Esophagus squamous epithelium (tissue), 5 donors: ENCODE measurements at places on chromosomes 13 and 19. TPM values are rescaled to one million over a fixed set of nuclear protein-coding genes. Genes with fewer than 3 reads are reported as not detected.

DNA sequence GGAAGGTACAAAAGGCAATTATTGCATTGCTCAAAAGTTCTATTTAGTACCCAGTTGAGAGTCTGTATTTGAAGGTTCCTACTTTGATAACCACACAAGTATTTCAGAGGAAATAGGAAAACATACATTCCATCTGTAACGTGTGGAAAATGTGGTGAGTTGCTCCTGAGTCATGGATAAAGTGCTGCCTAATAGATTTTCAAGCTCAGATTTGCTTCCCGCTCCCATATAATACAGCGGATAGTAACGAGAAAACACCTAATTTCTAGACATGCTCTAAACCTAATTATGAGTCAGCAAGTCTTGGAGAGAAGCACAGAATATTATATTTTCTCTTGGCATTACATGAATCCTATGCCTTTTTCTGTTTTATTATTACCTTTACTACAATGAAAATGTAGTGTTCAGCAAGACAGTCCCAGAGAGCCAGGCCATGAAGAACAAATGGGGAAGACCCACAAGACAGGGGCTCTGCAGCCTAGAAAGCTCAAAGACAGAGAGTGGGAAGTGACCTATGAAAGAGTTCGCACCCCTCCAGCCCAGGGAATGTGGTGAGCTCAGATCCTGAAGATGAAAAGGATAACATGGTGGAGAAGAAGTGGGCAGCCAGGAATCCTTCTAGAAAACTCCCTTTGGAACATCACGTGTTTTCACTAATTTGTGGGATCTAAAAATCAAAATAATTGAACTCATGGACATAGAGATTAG, 116.1 kb downstream of the STARD13 start:
- no peak for DNase-seq
- no peaks in the 10 kb centered on the region for H3K27me3 ChIP-seq
- H3K4me1 ChIP-seq = no peaks in the 10 kb centered on the region
- H3K4me3 ChIP-seq = no peak overlapping the region
- peak overlapping the region; percentile 67 for H3K27ac ChIP-seq
- H3K36me3 ChIP-seq = no peaks in the 10 kb centered on the region

DNA sequence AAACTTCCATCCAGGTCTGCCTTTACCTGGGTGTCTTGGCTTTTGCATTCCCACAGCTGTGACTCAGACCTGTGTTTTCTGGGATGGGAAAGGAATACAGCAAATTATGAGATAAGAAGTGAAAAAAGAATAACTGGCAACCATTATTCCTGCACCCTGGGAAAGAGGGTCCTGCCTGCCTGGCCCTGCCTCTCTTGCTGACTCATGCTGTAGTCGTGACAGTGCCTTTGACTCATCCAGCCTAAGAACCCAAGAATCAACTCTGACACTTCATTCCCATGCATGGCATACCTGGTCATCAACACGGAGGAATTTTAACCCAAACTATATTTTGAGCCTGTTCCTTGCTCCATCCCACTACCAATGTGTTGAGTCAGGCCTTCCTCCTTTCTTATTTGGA, 185.4 kb upstream of the SERP2 start:
- H3K27me3 ChIP-seq = no peaks in the 10 kb centered on the region
- peaks cover 22% of the 10 kb centered on the region for H3K4me1 ChIP-seq
- no peaks in the 10 kb centered on the region for H3K36me3 ChIP-seq
- no peak for DNase-seq

DNA sequence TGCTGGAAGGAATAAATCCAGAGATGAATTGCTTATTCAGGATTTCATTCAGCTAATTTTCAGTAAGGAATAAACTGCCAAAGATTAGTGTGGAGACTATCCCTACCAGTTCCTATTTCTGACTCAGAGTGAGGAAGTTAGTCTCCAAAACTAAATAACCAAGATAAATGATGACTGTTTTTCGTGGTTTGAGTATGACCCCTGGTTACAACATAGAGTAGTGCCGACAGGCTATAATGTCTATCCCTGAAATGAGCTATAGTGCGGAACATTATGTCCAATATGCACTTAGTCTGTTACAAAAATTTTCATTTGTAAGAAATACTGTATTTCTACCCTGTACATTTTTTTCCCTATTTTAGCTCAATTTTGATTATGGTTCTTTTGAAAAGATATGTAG, 51.4 kb downstream of the NBEA start:
- no peak for DNase-seq
- no peaks in the 10 kb centered on the region for H3K27me3 ChIP-seq
- no peak overlapping the region for H3K4me3 ChIP-seq
- no peaks in the 10 kb centered on the region for H3K4me1 ChIP-seq

GRCh38 chr13:31121379-31122140, 40.1 kb downstream of the HSPH1 start:
- DNase-seq = no peak
- no peak overlapping the region for H3K4me3 ChIP-seq
- H3K27ac ChIP-seq = peak overlapping the region; percentile 36
- peaks cover 14% of the 10 kb centered on the region for H3K27me3 ChIP-seq

- H3K4me3 ChIP-seq = no peak overlapping the region
- no peaks in the 10 kb centered on the region for H3K36me3 ChIP-seq
- no peaks in the 10 kb centered on the region for H3K4me1 ChIP-seq
These were observed 82.2 kb downstream of the SLAIN1 start for GRCh38 chr13:77779552-77780272.

GRCh38 chr13:98515818-98516465, 61.0 kb downstream of the STK24 start:
- peaks cover 62% of the 10 kb centered on the region for H3K36me3 ChIP-seq
- no peak for DNase-seq
- no peak overlapping the region for H3K4me3 ChIP-seq
- H3K4me1 ChIP-seq = peaks cover 84% of the 10 kb centered on the region
- no peak overlapping the region for H3K27ac ChIP-seq

DNA sequence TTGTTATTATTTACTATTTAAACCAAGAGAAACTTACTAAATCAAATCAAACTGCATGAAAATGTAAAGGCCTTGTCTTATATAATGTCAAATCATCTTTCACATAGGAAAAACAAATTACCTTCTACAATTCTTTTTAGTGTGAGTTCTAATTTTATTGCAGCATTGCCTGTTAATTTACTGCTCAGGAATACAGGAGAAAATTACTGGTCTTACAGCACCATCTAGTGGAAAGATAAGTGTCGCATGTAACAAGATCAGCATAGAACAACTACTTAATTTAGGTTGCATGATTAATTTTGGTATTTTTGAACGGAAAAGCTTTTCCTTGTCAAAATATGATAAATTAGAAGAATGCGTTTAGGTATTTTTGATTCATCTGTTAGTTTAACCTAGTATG, 502.7 kb downstream of the UQCRFS1 start:
- H3K36me3 ChIP-seq = no peaks in the 10 kb centered on the region
- no peak overlapping the region for H3K27ac ChIP-seq
- no peak overlapping the region for H3K4me3 ChIP-seq
- no peaks in the 10 kb centered on the region for H3K27me3 ChIP-seq

GRCh38 chr13:77329133-77329910, 2.4 kb upstream of the MYCBP2 start:
- no peaks in the 10 kb centered on the region for H3K27me3 ChIP-seq
- H3K4me1 ChIP-seq = peaks cover 20% of the 10 kb centered on the region
- peak; percentile 65 for DNase-seq
- peak overlapping the region; percentile 86 for H3K4me3 ChIP-seq
- no peaks in the 10 kb centered on the region for H3K36me3 ChIP-seq

GRCh38 chr19:4691373-4691772, 21.2 kb upstream of the MYDGF start:
- H3K27ac ChIP-seq = no peak overlapping the region
- no peak overlapping the region for H3K4me3 ChIP-seq
- H3K36me3 ChIP-seq = peaks cover 81% of the 10 kb centered on the region
- DNase-seq = no peak
- no peaks in the 10 kb centered on the region for H3K27me3 ChIP-seq

DNA sequence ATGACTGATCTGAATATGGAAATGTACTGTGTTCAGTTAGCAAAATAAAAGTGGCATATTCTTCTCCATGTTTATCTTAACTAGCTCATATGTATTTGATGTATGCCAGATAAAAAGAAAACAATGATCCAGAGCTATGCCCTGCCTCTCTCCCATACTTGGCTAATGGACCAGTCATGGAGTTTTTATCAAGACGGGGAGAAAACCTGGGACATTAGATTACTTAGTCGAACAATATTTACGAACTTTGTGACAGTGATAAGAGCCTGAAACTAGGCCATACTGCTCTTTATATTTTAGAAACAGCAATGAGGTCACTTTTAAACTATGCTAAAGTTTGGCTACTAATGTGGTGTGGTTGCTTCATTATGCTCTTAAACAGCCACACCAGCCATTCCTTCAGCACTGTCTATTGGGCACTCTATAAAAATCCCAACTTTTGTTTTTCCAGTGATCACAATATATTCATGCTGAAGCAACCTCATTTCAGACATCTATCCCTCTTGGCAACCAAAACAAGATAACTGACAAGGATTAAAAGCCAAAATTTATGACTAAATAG, 265.0 kb downstream of the FGF14 start:
- H3K27ac ChIP-seq = no peak overlapping the region
- H3K4me1 ChIP-seq = no peaks in the 10 kb centered on the region

- H3K27ac ChIP-seq = no peak overlapping the region
- H3K4me1 ChIP-seq = no peaks in the 10 kb centered on the region
- no peaks in the 10 kb centered on the region for H3K27me3 ChIP-seq
- DNase-seq = no peak
These were observed 1714.4 kb downstream of the OLFM4 start for GRCh38 chr13:54742984-54743383.

- H3K4me3 ChIP-seq = peak overlapping the region; percentile 51
- no peaks in the 10 kb centered on the region for H3K27me3 ChIP-seq
- H3K27ac ChIP-seq = peak overlapping the region; percentile 51
- DNase-seq = no peak
These were observed 830 bp downstream of the NEK5 start for GRCh38 chr13:52127783-52128702.

DNA sequence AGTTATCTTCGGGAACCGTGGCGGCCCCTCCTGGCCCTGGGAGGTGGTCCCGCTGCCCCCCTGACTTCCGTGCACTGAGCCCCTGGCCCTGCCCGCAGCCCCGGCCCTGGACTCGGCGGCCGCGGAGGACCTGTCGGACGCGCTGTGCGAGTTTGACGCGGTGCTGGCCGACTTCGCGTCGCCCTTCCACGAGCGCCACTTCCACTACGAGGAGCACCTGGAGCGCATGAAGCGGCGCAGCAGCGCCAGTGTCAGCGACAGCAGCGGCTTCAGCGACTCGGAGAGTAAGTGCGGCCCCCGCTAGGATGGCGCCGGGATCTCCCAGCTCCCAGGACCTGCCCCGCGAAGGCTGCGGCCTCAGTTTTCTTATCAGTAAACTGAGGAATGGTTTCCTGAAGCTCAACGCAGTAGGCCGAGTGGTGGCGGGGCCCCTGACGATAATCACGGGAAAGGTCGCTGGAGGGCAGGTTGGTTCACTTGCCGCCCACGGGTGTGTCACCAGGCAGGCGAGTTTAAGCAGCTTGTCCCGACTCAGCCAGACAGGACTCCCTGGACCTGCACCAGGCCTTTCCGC, 924 bp downstream of the RGCC start:
- H3K4me3 ChIP-seq = peak overlapping the region; percentile 74
- DNase-seq = peak; percentile 12
- peak overlapping the region; percentile 72 for H3K27ac ChIP-seq
- peaks cover 39% of the 10 kb centered on the region for H3K4me1 ChIP-seq
- H3K27me3 ChIP-seq = no peaks in the 10 kb centered on the region

DNA sequence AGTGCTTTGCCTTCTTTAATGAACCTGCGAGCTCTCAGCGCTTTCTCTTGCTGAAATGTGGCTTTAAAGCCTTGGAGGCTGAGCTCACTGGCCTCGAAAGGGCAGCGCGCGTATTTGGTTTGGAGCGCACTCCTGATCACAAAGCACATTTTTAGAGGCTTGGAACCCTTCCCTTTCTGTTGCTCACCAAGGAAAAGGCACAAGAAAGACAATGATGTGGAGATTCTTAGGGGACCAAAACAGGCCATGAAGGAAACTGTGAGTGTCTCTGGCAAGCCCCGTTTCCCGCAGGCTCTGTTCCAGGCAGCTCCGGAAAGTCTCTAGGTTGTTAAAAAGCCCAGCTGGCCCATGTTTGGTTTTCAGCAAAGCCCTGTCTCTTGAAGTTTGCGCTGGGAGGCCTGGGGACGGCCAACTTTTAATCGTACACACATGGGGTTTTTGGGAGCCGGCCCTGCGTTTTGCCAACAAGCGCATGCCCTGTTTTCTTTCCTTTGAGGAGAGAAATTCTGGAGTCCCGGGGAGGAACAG, 9.4 kb upstream of the SPC24 start:
- no peaks in the 10 kb centered on the region for H3K27me3 ChIP-seq
- no peak overlapping the region for H3K4me3 ChIP-seq
- H3K27ac ChIP-seq = peak overlapping the region; percentile 85
- no peaks in the 10 kb centered on the region for H3K4me1 ChIP-seq

DNA sequence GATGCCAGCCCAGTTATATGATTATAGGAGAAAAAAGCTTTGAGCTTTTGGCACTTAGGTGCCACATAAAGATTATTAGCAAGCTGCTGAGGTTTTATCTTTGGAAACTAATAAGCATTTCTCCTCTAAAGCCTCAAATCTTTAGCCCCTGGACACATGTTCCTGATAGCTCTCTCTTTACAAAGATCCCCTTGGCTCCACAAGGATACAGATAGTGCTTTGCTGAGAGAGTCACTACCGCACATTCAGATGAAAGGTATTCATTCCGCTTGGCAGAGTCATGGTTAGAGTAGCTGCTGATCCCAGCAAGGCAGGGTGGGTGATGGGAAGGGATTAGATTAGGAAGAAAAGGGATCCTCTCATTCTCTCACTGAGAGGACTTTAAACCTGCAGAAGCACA, 28.2 kb upstream of the PSG7 start:
- H3K27me3 ChIP-seq = no peaks in the 10 kb centered on the region
- H3K36me3 ChIP-seq = no peaks in the 10 kb centered on the region
- H3K4me3 ChIP-seq = no peak overlapping the region
- no peak for DNase-seq
- no peaks in the 10 kb centered on the region for H3K4me1 ChIP-seq

DNA sequence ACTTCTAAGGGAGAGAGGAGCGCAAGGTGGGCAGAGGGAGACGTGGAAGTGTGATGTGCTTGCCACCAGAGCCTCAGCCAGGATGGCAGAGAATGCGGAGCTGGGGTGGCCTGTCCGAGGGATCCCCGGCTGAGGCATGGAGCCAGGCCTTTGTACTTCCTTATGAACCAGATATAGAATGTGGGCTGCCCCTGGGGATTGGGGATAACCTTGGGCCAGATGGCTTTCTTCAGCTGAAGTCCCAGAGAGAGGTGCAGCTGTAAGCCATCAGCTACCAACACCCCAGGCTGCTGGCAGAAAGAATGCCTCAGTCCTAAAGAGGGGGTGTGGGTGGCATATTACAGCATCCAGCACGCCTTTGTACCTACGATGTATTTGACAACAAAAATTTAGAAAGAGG, 25.5 kb upstream of the FBXO17 start:
- H3K27ac ChIP-seq = no peak overlapping the region
- no peak for DNase-seq
- H3K4me3 ChIP-seq = no peak overlapping the region
- H3K36me3 ChIP-seq = no peaks in the 10 kb centered on the region

WDR87 gene
- total RNA-seq = not detected

GRIK5 gene
- total RNA-seq = 0.08 TPM

UBE2L5 gene
- not detected for total RNA-seq

FUT3 gene
- 66.8 TPM for total RNA-seq
